ENCODE measurements at places on chromosomes 5 and 9. TPM values are rescaled to one million over a fixed set of nuclear protein-coding genes. Genes with fewer than 3 reads are reported as not detected.

DNA sequence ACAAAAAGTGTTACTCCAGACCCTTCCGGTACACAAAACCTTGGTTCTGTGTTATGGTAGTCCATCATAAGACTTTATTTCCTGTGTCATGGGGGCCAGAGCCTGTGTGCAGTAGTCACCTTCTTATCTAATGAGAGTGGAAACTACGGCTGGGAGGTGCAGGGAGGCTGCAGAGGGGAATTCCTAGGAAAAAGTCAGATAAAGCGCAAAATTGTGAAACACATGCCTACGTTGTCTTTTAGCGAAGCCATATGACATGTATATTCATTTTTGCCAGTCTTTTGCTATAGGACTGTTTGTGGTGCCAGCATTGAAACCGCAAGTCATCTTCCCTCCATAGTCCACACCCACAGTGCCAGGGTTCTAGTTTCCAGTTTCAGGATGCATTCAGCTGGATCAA is 80.7 kb downstream of the PPARGC1B start:
- no peak for DNase-seq

GRCh38 chr5:104048231-104048630 is 485.6 kb upstream of the NUDT12 start:
- DNase-seq: no peak

DNA sequence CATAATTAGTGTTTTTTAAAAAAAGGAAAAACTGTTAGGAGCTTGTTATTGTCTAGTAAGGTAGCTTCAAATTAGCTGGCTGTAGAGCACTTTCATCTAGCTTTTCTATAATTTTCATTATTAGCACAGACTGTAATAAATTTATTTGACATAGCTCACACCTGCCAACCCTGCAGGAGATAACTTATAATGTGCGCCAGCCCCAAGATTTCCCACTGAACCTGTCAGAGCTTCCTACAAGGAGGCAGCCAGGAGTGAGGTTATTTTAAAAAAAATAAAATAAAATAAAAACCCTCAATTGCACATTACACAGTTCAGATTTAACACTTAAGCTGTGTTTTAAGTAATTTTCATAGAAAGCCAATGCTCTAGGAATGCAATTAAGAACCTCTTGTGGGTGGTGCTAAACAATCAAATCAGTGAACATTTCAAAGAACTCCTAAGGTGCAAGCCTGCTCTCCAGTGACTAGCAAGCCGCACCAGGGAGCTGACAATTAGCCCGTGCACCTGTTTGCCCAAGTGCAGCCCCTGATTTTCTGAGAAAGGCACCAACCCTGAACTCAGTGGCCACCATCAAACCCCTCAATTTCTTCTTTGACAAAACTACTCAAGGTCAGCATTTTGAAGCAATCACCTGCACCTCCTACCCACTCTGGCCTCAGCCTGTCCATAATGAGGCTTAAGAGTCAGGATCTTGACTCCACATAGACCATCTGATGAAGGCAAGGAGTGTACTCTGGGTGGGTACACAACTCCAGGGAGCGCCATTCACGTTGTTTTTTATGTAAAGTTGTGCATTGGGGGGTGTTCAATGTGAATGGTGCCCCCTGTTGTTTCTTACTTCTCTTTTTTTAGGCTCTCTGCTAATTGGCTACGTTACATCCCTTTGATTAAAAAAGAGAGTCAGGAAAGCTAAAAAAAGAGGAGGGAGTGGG is 385.3 kb upstream of the WWC1 start:
- DNase-seq: no peak

The IFNA21 gene
- not detected for total RNA-seq

The LHX3 gene
- total RNA-seq: not detected

- DNase-seq: no peak
Observed at GRCh38 chr5:37206736-37207135, 42.4 kb downstream of the CPLANE1 start.

The FBXL7 gene
- 2.5 TPM for total RNA-seq

GRCh38 chr5:102313912-102314311 is 17.8 kb upstream of the SLCO4C1 start:
- no peak for DNase-seq

The MZB1 gene
- not detected for total RNA-seq

DNA sequence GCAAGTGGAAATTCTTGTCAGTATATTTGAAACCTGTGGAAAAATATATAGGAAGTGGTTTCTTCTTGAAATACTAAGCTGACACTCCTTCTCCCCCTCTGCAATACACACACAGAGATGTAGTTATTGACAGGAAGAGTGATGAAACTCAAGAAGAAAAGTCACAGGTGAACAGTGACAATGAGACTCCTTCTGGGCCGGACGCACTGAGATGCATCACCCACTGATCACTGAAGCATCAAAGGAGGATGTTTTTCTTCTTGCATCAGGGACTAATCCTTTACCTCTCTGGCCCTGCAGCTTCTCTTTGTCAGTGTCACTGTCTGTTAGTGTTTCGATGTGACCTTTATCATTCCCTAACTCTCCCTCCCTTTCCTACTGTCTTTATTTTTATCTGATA is 1864.2 kb upstream of the C9orf72 start:
- peak; percentile 12 for DNase-seq

DNA sequence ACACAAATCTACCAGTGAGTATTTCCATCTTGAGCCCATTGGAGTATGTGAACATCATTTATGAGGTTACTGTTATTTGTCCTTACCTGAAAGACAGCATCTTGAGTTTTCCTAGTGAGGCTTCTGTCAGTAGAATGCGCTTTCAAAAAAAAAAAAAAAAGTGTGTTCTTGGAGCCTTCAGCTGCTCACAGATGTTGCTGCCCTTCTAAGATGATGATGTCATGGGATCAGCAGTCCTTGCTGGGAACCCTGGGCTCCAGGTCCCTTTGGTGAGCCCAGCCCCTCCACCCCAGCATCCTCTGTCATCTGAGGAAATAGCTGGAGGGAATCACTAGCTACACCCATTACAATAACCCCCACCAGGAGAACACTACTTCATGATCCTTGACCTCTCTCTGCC is 83.3 kb downstream of the ATPSCKMT start:
- DNase-seq: no peak

GRCh38 chr9:88716596-88717290 is 181.8 kb downstream of the NXNL2 start:
- no peak for DNase-seq

DNA sequence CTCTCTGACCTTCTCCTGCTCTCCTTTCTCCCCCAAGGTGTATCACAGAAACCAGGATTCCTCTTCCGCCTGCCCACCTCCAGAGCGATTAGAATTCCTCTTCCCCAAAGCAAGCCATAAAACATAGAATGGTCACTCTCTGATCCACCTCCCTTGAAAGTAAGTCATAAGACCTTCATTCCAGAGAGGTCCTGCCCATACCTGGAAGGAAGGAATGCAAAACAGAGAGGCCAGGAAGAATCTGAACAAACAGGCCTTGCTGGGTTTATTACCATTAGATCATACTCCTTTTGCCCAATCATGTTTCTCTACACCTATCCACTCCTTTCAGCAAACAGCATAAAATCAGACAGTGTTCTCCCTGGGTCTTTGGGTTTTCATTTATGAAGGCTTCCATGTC is 21.0 kb downstream of the CDKL3 start:
- DNase-seq: no peak

The ZNF366 gene
- total RNA-seq: not detected

The GPR151 gene
- total RNA-seq: not detected

GRCh38 chr9:134073500-134073899 is 5.7 kb upstream of the BRD3 start:
- DNase-seq: no peak

DNA sequence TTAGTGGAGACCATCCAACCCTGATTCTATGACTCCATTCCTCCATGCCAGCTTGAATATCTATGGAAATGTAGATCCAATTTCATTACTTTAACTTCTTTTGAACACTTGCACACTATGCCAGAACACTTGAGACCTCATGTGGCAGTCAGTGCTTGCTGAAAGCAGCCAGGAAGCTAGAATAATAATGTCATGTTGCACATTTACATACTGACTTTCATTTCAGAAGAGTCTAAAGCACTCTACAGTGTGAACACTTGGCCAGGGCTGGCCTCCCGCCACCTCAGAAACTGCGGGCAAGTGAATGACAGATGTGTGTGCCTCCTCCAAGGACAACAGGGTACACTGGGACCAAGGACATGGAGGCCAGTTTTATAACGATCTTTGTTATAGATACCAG is 97.3 kb downstream of the SLF1 start:
- DNase-seq: no peak

DNA sequence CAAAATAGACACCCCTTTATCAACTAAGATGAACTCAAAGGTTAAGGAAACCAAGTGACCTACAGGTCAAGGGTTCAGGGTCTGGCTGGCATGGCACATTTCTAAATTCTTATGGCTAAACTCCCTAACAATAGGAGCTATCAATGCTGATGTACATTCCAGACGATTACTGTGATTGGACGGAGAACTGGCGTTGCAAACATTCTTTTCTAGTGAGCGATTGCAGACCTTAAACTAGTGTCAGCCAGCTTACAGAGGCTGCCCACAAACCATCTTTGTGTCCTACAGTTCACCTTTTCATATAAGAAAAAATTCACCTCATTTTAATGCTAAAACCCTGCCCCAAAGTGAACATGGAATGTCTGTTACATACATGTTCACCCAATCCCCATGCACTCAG is 382.9 kb downstream of the MAT2B start:
- no peak for DNase-seq

The TAF11L9 gene
- not detected for total RNA-seq

The IFNA5 gene
- total RNA-seq: not detected
